SJCRH30 (cell line): ENCODE measurements at places on chromosomes 1 and 21.
A peak's percentile ranks its signal among the peaks of the same experiment; 100 is the strongest.

GRCh38 chr21:42091899-42092508 lies 20.9 kb downstream of the UMODL1 start:
- DNase-seq: no peak

GRCh38 chr1:33255347-33256220 lies 708 bp upstream of the ZNF362 start:
- peak; percentile 92 for DNase-seq

DNA sequence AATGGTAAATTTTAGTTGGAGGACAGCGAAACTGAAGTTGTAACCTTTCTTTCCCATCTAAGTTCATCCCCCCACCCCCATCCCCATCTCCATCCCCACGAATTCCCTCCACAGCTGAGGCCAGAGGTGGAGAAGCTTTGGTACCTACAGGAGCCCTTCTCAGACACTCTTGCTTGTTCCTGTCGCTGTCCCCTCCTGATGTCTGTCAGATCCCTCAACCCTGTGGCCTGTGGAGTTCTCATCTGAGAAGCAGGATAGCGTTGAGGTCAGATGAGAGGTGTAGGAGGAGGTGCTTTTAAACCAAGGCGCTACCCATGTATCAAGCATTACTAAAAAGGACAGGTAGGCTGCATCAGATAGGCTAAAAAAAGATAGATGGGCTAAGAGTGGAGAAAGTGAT lies 769 bp downstream of the NTPCR start:
- peak; percentile 8 for DNase-seq

DNA sequence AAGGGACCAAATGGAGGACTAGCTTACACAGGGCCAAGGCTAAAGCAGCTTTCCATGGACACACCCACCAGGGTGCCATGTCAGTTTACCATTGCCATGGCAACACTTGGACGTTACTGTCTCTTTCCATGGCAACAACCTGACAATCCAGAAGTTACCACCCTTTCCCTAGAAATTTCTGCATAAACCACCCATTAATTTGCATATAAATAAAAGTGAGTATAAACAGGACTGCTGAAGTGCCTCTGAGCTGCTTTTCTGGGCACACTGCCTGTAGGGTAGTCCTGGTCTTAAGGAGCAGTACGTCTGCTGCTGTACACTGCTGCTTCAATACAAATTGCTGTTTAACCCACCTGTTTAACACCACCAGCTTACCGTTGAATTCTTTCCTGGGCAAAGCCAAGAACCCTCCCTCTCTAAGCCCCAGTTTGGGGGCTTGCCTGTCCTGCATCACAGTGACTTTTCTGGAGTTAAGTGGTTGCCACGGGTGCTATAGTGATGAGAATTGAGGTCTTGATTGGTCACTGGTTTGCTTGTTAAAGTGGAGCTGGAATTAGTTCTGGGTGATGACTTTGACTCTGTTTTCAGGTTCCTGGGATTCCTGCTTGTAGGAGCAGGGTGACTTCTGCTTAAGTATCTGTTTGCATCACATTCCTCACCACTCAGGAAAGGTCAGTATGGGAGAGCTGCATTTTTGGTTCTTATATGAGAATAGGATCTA lies 83.2 kb downstream of the CLDN17 start:
- DNase-seq: no peak

DNA sequence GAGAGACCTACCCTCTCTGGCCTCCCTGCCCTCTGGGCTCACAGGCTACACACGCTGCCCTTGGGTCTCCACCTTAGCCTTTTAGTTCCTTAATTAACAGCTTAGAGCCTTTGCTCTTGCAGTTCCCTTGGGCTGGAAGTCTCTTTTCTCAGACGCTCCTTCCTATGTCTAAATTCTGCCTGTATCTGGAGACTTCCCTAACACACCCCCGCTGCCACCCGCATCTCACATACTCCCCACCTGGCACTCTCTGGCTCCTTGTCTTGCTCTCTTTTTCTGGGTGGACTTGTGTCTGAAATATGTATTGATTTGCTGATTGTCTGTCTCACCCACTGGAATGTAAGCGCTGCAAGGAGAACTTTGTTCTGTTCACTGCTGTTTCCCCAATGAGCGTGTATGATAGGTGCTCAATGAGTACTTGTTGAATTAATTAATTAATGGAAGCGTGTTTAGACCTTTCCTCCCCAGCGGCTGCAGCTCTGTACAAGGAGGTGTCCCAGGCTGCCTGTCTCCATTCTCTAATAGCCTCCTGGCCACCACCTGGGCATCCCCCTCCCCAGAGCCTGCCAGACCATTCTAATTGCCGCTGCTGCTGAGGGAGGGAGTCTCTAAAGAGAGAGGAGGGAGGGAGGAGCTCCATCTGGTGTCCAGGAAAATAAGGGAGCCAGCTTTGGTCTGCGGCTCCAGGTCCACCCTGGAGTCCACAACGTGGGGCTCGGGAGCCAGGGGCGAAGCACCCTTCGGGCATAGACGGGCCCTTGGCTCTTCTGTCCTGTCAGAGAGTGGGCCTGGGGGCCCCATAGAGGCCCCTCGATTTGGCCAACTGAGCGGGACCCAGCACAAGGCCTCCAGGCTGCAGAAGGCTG lies 95.4 kb downstream of the RNF220 start:
- DNase-seq: no peak

DNA sequence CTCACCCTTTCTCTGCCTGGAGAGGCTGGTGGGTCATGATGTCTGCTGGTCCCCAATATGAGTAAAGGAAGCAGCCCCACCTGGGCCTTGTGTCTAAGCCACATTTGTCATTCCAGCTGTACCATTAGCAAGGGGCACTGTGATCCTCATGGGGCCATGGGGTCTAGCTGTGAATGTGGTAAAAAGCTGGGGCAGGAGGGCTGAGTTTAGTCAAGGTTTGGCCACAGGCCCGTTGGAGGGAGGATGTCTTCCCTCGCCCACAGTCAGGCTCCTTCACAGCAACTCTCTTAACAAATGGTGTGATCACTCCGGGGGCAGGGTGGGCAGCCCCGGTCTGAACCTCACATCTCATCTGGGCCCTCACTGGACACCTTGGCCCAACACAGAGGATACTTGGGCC lies 115.4 kb downstream of the DMRTB1 start:
- DNase-seq: no peak

- no peak for DNase-seq
These were observed 38.2 kb downstream of the SLC9A1 start for GRCh38 chr1:27116697-27117096.

GRCh38 chr1:202645097-202645476 lies 65.2 kb downstream of the SYT2 start:
- no peak for DNase-seq

- DNase-seq: no peak
These were observed 11.1 kb downstream of the AMY2B start for GRCh38 chr1:103582464-103582863.

- DNase-seq: no peak
These were observed 169.5 kb upstream of the L1TD1 start for GRCh38 chr1:62025154-62025553.

DNA sequence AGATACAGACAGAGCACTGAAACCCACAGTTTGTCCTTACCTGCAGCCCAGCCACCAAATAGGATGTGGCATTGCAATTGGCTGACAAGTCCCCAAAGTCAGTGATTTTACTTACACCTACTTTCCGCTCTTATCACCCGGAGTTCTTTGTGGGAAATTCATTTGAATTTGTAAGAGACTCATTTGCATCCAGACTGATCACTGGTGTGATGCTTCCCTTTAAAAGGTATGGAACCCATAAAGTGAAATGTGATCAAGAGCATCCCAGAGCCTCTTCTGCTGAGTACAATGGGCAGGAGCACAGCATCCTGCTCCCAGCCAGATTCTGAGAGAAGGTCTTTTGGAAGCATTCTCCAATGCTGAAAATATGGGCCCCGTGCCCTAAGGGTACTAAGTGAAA lies 161.4 kb downstream of the DAB1 start:
- DNase-seq: no peak

GRCh38 chr21:15788847-15789523 lies 59.2 kb downstream of the USP25 start:
- DNase-seq: no peak
